ENCODE measurements at places on chromosomes 7 and 10.

DNA sequence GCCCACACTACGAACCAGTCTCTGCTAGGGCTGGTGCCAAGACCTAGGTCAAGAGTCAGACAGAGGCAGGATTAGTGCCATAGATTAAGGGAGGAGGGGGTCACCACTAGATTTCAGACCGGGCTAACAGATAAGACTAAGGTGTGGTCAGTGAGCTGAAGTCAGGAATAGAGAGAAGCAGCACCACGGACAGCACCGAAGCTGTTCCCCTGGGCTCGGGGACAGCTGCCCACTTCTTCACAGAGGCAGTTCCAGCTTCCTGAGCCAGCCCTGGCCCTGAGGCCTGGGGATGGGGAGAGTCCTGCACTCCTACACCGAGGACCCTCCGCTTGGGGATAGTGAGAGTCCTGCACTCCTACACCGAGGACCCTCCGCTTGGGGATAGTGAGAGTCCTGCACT lies 11.2 kb upstream of the JAKMIP3 start:
- DNase-seq, result no peak

DNA sequence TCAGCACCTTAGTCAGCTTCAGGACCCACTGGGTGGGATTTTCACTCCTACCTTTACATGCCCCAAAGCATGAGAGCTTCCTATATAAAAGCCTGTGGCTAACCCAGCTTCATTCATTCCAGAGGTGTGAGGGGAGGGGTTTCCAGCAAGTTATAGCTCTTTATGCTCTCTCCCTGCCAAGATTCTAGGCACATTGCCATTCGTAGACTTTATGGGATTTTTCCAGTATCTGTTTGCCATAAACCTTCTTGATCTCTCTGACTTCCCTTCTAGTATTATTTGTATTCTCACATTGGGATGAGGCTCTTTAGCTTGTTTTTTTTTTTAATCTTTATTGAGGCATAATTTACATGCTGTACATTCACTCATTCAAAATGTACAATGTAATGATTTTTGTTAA lies 67.5 kb downstream of the POU6F2 start:
- no peak for DNase-seq

DNA sequence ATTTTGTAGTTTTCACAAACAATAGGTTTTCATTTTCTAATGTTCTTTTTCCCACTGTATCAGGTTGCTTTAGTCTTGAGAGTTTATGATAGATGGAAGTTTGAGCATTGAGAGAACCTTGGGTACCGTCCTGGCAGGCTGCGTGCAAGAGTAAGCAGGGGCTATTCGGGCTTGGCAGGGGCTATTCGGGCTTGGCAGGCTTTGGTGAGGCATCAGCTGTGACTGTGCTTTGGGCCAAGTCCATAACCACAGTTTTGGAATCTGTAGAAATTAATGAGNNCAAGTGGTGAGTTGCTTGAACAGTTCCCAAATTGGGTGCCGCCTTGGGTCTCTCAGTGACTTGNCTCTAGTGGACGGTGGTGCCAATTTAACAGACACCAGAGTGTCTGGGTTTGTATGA lies 424.6 kb downstream of the PAXIP1 start:
- no peak for DNase-seq

DNA sequence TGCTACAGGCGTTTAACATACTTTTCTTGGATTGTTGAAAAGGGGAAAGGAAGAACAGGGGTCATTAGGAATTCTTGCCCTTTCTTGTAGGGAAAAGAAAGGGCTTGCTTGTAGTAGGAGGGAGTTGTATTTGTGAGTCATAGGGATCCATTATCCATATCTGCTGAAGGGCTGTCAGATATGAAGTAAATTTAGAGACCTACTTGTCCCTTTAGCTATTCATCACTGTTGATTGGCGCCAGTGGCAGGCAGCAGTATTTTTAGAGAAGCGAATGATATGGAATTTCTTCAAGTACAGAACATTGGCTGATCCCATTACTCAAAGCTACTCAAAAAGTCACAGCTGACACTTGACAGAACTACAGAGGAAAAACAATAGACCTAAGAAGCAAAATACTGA lies 97.7 kb downstream of the CELF2 start:
- no peak for DNase-seq

DNA sequence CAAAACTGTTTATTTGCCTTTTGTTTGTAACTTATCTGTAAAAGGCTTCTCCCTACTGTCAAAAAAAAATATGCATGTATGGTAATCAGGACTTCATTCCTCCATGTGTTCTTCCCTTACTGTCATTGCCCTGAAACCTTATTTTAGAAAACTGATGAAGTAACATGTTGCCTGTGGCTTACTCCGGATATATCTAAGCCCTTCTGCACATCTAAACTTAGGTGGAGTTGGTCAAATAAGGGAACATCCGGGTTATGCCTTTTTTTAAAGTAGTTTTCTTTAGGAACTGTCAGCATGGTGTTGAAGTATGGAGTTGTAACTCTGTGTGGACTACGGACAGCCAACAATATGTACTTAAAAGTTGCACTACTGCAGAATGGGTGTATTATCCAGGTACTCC lies 6.2 kb downstream of the SAR1A start:
- DNase-seq, result no peak
